ENCODE measurements at places on chromosomes 6 and 20.

DNA sequence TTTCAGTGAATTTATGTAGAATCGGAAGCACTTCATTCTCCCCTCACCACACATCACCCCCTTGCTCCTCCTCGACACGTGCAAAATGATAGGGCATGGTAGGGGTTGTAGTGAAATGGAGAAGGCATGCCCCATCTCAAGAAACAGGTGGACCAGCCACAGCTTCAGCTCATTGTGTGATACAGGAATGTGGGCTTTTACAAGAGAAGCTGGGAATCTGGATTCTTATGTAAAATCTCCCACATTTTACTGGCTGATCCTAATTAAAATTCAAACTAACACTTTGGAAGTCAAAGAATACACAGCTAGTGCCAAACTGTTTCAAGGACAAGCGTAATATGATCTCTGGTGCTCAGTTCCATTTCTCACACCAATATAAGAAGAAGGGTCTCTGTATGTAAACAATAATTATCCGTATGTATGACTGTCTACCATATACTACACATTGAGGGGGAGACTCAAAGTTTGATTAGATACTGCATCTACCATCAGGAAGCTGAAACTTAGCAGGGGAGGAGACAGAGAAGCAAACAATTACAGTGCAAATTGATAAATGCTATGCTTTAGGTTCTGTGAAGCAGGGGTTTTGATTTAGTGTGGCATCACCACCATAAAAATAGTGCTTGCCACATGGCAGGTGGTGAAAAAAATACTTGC lies 24.3 kb upstream of the KIAA0408 start:
- H3K36me3 ChIP-seq, result peaks cover 9% of the 10 kb centered on the region
- peaks cover 47% of the 10 kb centered on the region for H3K4me1 ChIP-seq
- DNase-seq, result no peak

DNA sequence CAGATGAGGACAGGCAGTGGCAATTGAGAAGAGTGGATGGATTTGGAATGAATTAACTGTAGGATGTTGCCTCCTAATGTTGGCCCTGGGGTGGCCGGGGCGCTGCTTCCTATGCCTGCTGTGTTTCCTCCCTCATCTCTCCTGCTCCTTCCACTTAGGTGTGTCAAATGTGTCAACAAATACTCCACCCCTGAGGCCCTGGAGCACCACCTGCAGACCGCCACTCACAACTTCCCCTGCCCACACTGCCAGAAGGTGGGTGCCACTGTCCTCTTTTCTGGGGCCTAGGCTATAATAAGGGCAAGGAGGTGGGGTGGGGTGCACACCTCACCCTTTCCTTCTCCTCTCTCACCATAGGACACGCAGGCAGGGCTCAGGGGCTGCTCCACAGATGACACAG lies 30.0 kb upstream of the CHMP4B start:
- H3K4me1 ChIP-seq, result no peaks in the 10 kb centered on the region
- no peak overlapping the region for H3K4me3 ChIP-seq
- DNase-seq, result no peak
- H3K27ac ChIP-seq, result no peak overlapping the region
- H3K36me3 ChIP-seq, result no peaks in the 10 kb centered on the region

DNA sequence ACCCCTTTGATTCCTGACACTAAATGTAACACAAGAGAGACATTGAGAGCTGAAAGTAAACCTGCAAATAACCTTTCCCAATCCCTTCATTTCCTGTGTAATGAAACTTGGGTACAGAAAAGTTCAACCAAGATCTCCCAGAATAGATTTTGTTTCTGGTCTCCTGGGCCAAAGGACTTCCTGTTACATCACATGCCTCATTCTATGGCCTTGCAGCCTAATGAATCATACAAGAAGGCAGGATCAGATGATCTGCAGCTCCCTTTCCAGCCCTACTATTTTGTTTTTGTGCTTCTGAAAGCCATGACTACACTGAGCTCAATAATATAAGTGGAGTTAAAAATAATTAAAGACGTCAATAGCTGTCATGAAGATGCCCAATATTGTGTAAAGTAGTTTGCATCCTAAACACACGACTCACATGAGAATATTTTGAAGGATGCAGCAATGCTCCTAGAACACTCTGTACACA lies 73.4 kb upstream of the NOX3 start:
- H3K36me3 ChIP-seq, result no peaks in the 10 kb centered on the region
- H3K27ac ChIP-seq, result peak overlapping the region; percentile 74
- no peak overlapping the region for H3K4me3 ChIP-seq
- no peaks in the 10 kb centered on the region for H3K4me1 ChIP-seq
- no peaks in the 10 kb centered on the region for H3K27me3 ChIP-seq
- peak; percentile 90 for DNase-seq

DNA sequence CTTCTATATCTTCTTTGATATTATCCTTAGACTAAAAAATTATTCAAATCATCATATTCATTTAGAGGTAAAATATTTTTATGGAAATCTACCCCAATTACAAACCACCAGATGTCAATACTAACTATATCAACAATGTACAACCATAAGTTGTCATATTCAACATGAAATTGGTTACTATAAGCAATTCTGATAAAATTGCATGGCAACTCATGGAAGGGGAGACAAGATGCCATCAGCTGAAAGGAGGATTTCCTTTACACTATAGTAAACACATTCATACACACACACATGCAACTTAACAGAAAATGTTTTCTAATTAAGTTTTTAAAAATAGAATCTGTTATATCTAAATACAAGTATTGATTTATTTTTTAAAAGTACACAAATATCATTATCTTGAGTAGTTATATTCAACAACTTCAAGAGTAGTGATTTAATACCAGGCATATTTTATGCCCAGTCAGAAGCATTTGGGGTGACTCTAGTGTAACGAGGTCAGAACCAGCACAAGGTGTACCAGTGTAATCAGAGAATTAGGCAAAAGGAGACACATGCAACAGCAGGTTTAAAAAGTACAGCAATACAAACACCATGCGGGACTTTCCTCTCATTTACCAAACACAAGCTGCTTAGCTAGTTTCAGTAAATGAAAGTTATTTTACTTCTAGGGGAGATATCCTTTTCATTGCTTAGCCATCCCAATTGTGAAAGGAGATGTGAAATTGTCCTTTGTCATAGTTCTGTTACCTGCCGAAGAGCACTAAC lies 1.0 kb downstream of the FILIP1 start:
- no peaks in the 10 kb centered on the region for H3K27me3 ChIP-seq
- H3K4me3 ChIP-seq, result no peak overlapping the region
- H3K36me3 ChIP-seq, result no peaks in the 10 kb centered on the region
- no peak overlapping the region for H3K27ac ChIP-seq

- H3K4me3 ChIP-seq, result no peak overlapping the region
- no peak overlapping the region for H3K27ac ChIP-seq
- no peak for DNase-seq
- H3K36me3 ChIP-seq, result no peaks in the 10 kb centered on the region
- H3K27me3 ChIP-seq, result no peaks in the 10 kb centered on the region
- H3K4me1 ChIP-seq, result no peaks in the 10 kb centered on the region
Measured at GRCh38 chr20:17137692-17138091, 89.1 kb upstream of the PCSK2 start.

GRCh38 chr6:134521116-134521501 lies 203.2 kb upstream of the SGK1 start:
- H3K4me3 ChIP-seq, result no peak overlapping the region
- H3K27ac ChIP-seq, result no peak overlapping the region
- no peaks in the 10 kb centered on the region for H3K27me3 ChIP-seq
